ENCODE measurements at places on chromosomes 16 and 17.

DNA sequence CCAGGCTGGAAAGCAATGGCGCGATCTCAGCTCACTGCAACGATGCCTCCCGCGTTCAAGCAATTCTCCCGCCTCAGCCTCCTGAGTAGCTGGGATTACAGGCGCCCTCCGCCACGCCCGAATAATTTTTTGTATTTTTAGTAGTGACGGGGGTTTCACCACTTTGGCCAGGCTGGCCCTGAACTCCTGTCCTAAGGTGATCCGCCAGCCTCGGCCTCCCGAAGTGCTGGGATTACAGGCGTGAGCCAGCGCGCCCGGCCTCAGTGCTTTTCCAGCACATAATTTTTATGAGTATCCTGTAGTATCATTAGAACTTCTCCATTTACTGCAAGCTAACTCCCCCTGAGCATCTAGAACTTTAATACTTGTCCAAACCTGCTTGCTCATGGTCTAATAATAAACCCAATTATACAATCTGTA, 1.8 kb downstream of the UBE2G1 start:
- DNase-seq, result no peak

GRCh38 chr17:34726536-34727384, 147.4 kb downstream of the TMEM132E start:
- DNase-seq, result no peak

DNA sequence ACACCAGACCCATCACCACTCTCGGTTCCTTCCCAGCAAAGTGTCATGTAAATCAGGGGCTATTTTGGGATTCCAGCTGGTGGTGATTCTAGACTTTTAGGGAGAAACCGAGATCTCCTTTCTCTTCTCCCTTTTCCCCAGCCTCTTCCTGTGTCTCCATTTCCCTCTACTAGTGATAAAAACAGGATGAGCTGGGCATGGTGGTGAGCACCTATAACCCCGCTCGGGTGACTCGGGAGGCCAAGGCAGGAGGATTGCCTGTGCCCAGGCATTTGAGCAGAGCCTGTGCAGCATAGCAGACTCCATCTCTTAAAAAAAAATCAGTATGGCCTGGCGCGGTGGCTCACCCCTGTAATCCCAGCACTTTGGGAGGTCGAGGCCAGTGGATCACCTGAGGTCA, 6.1 kb downstream of the TBX21 start:
- no peak for DNase-seq

DNA sequence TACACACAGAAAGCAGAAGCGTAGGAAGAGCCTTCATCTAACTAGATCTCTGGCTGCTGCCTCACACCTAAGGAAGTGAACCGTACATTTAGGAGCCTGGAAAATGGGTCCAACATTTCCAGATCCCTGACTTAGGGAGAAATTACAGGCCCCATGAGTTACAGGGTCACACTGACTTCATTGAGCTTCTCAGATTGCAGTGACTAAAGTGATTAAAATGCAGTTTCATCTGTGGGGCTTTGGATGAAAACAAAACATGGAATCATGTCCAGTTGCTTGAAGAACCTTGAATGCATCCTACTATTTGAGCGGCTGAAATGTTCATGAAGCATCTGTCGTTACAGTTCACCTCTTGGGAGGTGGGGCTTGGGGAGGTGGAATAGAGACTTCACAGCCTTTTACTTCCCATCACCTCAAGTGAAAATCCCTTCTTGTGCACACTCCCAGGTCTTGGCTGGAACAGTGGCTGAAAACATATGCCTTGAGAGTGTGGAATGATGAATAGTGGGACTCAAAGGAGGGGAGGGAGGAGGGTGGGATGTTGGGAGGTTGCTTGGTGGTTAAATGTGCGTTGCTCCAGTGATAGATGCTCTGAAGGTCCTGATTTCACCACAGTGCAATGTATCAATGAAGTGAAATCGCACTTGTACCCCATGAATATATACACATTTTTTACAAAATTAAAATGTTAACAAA, 19.7 kb downstream of the TEKT3 start:
- no peak for DNase-seq

GRCh38 chr16:24088767-24089166, 167.4 kb upstream of the CACNG3 start:
- no peak for DNase-seq

GRCh38 chr17:32828822-32829221, 48.1 kb downstream of the MYO1D start:
- DNase-seq, result no peak

GRCh38 chr16:72091217-72091616, 2.2 kb downstream of the TXNL4B start:
- no peak for DNase-seq

DNA sequence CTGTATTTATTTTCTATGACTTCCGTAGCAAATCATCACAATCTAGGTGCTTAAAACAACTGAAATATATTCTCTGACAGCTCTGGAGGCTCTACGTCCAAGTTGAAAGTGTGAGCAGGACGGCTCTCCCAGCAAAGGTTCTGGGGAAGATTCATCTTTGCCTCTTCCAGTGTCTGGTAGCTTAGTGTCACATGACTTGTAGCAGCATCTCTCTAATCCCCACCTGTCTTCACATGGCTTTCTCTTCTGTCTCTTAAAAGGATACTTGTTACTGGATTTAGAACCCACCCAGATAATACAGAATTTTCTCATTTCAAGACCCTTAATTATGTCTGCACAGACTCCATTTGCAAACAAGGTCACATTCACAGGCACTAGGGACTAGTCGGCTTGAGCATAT, 687.7 kb upstream of the RBFOX1 start:
- DNase-seq, result no peak

DNA sequence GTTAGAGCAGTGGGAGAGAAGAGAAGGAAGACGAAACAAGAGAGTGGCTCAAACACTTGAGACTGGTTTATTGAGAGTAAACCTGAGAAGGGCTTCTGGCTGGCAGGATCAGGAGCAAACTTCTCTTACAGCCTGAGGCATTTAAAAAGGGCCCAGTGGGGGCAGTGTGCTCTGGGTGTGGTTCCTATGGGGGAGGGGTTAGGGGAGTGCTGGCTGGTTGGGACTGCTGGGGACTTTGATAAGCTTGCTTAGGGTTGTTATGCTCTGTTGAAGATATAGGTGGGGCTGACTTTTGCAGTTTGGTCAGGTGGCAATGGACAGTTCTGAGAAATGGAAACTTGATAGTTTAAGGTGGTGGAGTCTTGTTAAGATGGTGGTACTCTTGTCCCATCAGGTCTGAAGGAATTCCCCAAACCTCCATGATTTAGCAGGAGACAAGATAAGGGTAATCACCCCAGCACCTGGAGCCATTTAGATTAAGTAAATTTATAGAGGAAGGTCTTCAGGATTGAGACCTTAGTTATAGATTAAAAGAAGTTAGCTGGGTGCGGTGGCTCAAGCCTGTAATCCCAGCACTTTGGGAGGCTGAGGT, 79.3 kb downstream of the EMP2 start:
- DNase-seq, result no peak

- DNase-seq, result peak; percentile 62
Observed at GRCh38 chr16:70737377-70738082, 51.7 kb upstream of the MTSS2 start.

DNA sequence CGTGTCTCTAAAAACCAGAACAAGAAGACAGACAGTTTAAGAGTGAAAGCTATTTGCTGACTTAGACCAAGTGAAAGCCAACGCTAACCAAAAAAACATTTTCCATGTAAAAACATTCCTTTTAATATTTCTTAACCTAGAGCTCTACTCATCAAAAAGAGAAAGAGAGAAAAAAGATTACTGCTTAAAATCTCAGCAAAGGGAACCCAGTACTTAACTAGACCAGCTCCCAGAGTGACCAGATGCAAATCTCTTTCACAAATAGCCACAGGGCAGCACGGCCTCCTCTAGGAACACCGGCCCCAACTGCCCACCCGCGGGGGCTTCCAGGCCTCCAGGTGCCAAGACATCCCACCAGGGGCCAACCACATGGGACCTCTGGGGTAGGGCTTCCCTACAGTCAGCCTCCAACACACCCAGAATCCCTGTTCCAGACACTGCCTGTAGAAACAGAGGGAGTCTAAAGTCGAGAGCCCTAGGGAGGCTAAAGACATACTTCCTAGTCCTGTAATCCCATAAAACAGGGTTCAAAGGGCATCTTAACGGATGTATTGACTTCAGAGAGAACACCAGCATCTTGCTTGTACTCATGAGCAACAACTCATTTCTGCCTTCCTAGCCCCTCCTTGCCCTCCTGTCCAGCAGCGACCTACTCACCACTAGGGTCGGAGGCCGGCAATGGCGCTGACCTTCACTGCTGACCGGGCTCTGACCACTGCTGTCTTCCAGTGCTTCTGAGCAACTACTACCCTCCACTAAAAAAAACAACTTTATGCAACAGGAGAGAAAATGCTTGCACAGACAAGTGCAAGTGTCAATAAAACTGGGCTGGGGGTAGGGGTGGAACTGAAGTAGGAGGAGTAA, 21.3 kb downstream of the ZCCHC14 start:
- DNase-seq, result no peak

GRCh38 chr16:70577256-70577698, 53.7 kb downstream of the SF3B3 start:
- DNase-seq, result no peak

GRCh38 chr17:42167807-42168206, 13.0 kb upstream of the RAB5C start:
- no peak for DNase-seq

DNA sequence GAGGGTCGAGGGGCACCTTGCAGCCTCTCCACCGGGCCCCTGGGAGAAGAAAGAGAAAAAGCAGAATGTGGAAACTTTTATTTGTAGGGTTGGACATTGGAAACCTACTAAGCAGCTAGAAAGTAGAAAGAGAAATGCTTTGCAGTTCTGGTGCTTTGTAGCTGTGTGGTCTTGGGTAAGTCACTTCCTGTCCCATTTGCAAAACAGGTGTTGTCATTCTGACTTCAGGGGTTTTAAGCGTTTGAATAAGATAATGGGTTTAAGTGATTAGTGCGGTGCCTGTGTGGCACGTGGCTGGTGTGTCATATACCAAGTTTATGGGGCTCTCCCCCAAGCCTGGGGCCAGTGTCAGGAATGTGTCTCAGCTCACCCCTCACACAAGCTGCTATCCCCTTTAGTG, 1.6 kb downstream of the CA4 start:
- DNase-seq, result no peak

- no peak for DNase-seq
Observed at GRCh38 chr17:77822302-77823030, 136.0 kb upstream of the TNRC6C start.

DNA sequence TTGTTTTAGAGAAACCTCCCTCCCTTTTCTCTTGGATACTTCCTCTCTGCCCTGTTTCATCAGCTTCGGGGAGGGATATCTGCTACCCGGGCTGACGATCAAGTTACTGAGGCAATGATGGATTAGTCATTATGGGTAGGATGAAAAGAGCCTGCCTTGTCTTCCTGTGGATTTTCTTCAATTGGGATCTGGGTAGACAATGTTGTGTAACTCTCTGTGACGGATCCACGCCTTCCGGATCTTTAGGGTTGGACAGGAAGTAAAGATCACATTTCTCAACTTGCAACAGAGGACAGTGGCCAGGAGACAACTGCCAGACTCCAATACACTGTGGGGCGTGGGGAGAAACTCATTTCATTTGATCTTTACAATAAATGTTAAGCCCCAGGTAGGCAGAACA, 11.3 kb upstream of the CHST6 start:
- DNase-seq, result no peak

DNA sequence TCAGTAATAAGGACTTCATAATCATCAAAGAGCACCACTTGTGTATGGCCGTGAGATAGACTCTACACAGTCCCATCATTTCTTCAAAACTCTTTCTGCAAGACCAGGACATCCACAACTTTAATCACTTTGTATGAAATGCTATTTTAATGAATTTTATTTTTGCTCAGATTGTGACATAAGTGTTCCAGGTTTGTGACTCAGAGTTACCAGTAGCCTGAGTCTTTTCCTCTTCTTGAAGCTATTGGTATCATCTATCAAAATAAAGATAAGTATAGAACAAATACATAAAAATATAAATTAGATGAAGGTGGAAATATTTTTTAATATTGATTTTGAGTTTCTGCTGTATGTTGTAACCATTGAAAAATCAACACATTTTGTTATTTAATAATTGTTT, 16.6 kb upstream of the VWA3A start:
- no peak for DNase-seq

GRCh38 chr17:79325709-79326430, 251.2 kb downstream of the ENGASE start:
- no peak for DNase-seq

DNA sequence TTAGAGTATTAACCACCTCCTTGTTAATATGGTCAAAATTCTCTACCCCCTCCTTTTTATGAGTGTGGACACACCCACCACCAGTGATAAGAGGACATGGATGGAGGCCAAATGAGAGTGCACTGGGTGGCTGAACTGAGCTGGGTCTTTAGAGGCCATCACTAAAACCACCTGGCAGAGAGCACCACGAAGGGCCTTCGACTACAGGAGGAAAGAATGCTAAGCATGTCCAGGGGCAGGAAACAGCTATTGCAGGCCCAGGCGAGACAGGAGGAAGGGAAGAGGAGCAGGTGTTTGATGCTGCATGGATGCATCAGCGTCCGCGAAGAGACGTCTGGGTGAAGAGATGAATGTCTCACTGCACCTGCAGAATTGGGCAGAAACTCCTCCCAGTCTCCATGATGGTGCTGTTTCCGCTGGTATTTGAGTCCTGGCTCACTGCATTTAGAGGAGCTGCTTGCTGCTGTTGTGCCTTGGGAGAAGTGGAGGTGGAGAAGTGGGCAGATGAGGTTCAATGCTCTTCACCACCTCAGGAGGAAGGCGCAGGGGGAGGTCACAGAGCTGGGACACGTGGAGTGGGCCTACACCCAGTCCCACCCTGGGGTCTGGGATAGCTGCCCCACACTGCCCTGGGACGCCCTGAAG, 33.2 kb downstream of the SPHK1 start:
- DNase-seq, result no peak

GRCh38 chr16:68722119-68723024, 14.7 kb upstream of the CDH1 start:
- no peak for DNase-seq

- DNase-seq, result peak; percentile 44
Observed at GRCh38 chr16:88477631-88478519, 24.8 kb downstream of the ZFPM1 start.

GRCh38 chr16:59500601-59501000, 766.5 kb upstream of the GOT2 start:
- DNase-seq, result no peak
